ENCODE measurements at places on chromosomes 1 and 21. TPM values are rescaled to one million over a fixed set of nuclear protein-coding genes. Genes with fewer than 3 reads are reported as not detected.

ADAMTS4 gene
- 6.9 TPM for total RNA-seq

OPN3 gene
- total RNA-seq: 7.2 TPM

HMCN1 gene
- 16.2 TPM for total RNA-seq

AJAP1 gene
- 0.14 TPM for total RNA-seq

DENND2D gene
- total RNA-seq: 2.1 TPM

C1QB gene
- 134 TPM for total RNA-seq

SPAG17 gene
- not detected for total RNA-seq

- DNase-seq: no peak
These were observed 124.0 kb downstream of the NGF start for GRCh38 chr1:115214098-115214497.

- no peak for DNase-seq
These were observed 1.6 kb upstream of the PADI4 start for GRCh38 chr1:17306407-17306806.

DNA sequence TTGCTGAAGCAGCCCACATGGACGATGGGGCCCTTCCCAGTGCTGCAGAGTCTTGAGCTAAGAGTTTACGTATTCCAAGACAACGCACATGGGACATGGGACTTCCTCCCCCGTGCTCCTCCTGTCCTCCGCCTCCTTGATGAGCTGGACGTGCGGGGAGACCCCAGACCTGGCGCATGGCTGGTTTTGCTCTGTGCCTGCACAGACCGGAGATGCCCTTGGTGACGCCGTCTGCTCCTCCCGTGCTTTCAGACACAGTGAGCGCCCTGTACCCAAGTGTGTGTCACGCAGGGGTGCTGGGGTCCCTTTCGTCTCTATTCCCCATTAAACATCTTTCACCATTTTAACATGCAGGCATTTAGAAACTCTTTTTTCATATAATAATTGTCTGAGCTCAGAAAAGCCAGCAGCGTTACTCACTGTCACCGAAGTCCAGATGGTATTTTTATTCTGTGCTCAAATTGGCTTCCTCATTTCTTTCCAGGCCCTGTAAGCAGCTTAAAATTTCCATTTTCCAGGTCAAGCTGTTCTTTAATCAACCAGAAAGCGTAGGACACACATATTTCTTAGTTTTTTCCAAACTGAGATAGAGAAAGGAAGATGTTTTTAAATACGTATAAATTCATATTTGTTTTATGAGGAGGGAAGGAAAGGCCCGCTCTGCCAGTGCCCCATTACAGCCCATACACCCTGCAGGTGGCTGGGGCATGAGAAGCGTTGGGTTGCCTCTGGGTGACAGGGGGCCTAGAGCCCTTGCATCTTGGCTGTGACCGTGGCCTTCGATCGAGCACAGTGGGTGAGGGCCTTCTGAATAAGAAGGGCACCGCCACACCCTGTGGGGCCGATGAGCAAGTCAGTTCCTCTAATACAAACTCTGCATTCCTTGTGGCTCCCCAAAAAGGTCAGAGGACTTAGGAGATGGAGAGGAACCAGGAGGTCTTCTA is 17.9 kb upstream of the ZBTB21 start:
- DNase-seq: no peak

DNA sequence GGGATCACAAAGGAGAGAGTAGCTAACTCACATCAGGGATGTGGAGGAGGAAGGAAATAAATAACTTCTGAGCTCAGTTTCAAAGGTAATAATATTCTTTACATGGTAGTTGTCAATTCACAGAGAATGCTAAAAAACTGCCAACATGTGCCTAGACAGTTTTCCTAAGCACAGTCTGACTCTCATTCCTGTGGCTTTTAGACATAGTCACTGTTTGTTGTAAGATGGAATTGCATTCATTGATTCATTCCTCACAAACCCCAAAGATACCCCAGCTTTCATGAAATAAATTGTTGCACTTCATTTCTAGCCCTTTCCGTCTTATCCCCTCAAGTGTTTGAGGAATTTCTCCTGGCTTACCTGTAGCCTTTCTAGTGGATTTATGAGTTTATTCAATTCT is 263.9 kb downstream of the NTNG1 start:
- no peak for DNase-seq

DNA sequence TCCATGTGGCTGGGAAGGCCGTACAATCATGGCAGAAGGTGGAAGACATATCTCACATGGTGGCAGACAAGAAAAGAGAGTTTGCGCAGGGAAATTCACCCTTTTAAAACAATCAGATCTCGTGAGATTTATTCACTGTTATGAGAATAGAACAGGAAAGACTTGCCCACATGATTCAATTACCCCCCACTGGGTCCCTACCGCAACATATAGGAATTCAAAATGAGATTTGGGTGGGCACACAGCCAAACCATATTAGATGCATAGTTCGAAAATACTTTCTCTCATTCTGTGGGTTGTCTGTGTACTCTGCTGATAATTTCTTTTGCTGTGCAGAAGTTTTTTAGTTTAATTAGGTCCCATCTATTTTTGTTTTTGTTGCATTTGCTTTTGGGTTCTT is 990.3 kb downstream of the PLA2G4A start:
- DNase-seq: no peak

Measured in right cardiac atrium (tissue), 5 donors.